ENCODE measurements at places on chromosomes 11 and 22. TPM values are rescaled to one million over a fixed set of nuclear protein-coding genes. Genes with fewer than 3 reads are reported as not detected.

The APOA4 gene
- not detected for total RNA-seq

The CELSR1 gene
- 0.38 TPM for total RNA-seq

The VSTM5 gene
- not detected for total RNA-seq

The CYTH4 gene
- 10.9 TPM for total RNA-seq

The CD82 gene
- total RNA-seq: 594 TPM
